ENCODE measurements at places on chromosomes 16 and 17.

GRCh38 chr17:29294580-29294900 is 592 bp upstream of the NUFIP2 start:
- no peak for DNase-seq

DNA sequence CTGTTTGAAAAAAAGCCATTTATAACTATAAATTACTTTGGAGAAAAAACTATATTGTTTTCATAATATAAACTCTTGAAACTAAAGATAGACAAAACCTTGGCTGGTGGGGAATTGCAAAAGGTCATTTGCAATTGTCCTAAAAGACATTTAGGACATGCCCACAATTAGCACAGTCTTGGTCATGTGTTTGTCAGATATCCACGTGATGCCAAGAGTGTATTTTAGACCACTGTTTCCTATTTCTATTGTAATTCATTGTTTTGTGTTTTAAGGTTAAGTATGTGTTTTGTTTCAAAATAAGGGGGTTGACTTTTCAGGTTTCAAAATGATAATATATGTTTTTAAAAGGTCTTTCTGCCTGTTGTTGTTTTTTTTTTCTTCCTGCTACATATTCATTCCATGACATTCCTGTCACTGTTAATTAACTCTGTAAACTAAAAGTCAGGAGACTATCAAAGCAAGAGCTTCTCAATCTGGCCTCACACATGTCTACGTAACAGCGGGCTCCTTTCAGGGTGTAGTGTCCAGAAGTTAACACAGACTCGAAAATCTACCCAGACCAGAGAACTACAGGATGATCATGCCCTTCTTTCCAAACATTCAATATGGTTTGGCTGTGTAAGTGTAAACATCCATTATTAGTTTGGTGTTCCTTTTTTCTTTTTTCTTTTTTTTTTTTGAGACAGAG is 58.7 kb downstream of the COG7 start:
- DNase-seq: no peak

- DNase-seq: no peak
These were observed 217.6 kb upstream of the CA10 start for GRCh38 chr17:52376137-52376536.

DNA sequence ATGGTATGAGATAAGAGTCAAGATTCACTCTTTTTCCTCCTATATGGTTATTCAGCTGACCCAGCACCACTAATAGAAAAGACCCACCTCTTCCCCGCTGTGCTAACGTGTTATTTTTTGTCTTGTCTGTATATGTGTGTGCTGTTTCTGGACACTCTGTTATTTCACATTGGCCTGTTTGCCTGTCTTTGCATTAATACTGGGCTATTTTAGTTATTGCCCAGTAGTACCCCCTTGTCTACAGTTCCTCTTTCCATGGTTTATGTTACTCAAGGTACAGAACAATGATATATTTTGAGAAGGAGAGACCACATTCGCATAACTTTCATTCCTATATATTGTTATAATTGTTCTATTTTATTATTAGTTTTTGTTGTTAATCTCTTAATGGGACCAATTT is 74.0 kb upstream of the SIAH1 start:
- no peak for DNase-seq

GRCh38 chr16:49343291-49343690 is 30.3 kb upstream of the C16orf78 start:
- no peak for DNase-seq

DNA sequence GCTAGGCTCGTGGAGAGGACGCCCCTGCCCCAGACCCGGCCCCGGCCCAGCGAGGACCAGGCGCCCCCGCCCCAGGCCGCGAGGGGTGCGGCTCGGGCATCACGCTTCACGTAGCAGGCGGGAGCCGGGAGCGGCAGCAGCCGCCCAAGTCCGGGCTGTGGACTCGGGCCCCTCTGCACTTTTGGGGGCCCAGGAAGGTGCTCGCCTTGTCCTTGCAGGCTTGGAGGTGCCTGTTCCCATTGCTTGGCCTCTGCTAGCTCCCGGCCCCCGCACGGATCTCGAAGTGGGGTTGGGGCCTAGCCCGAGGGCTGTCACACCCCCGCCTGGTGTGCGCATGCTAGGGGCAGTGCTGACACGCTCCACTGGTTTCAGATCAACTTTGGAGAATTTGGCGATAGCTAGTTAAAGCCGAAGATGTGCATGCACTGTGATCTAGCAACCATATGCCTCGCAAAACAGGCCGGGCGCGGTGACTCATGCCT is 55.7 kb downstream of the WSB1 start:
- no peak for DNase-seq

Data from PC-9 (cell line).